ENCODE measurements at places on chromosomes 12 and 14. TPM values are rescaled to one million over a fixed set of nuclear protein-coding genes. Genes with fewer than 3 reads are reported as not detected.

DNA sequence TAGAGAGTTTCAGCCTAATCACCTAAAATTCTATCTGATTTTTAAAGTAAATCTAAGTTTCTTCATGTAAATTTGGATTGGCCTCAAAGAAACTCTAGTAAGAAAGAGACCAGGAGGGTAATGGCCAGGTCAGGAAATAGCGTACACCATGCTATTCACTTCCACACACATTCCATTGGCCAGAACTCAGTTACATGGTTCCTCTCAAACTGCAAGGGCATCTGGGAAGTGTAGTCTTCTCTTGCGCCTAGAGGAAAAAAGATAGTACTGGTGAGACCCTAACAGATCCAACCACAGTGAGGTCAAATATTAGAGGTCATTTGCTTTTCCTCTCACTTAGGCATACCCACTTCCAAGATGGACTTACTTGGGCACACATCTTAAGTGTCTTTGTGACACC, 39.1 kb downstream of the MBIP start:
- no peak for DNase-seq

DNA sequence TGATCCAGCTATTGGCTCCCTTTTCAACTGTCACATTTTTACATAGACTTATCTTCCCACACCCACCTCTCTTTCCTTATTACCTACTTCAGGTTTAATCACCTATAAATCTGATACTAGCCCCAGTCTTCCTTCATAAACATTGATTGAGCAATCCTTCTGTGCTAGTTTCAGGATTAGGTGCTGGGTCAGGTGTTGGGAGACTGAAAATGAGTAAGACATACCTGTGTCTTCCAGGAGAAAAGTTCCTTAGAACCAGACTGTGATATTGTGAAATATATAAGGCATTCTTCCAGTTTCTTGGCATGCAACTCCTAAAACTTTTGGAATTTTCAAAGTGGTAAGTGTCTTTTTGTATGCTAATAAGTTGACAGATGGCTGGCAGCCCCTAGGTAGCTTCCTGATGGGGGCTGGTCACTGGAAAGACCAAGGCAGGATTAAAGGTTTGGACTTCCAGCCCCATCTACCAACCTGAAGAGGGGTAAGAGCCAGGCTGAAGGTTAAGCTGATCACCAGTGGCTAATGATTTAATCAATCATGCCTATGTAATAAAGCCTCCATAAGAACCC, 4.6 kb downstream of the ANO6 start:
- no peak for DNase-seq

DNA sequence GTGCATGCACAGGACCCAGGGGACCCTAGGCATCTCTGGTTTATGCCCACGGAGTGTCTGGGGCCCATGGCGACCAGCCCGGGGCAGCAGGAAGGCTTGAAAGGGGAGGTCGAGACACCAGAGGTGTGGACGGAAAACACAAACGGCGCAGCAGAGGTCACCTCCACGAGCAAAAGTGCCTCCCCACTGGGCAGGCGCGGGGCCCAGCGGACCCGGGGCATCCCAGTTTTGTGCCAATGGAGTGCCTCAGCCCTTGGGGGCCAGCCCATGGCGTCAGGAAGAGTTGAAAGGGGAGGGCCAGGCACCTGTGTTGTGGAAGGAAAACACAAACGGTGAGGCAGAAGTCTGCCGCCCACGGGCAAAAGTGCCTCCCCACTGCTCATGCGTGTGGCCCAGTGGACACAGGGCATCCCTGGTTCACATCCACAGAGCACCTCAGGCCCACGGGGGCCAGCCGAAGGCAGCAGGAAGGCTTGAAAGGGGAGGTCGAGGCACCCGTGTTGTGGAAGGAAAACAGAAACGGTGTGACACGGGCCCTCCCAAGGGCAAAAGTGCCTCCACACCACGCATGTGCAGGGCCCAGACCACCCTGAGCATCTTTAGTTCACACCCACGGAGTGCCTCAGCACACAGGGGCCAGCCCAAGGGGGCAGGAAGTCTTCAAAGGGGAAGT, 378.8 kb downstream of the ALG10 start:
- peak; percentile 34 for DNase-seq

Gene SPTB
- total RNA-seq = 2.5 TPM

Data from lower lobe of right lung (tissue), 2 donors.